ENCODE measurements at places on chromosomes 2 and 18.
A peak's percentile ranks its signal among the peaks of the same experiment; 100 is the strongest.

DNA sequence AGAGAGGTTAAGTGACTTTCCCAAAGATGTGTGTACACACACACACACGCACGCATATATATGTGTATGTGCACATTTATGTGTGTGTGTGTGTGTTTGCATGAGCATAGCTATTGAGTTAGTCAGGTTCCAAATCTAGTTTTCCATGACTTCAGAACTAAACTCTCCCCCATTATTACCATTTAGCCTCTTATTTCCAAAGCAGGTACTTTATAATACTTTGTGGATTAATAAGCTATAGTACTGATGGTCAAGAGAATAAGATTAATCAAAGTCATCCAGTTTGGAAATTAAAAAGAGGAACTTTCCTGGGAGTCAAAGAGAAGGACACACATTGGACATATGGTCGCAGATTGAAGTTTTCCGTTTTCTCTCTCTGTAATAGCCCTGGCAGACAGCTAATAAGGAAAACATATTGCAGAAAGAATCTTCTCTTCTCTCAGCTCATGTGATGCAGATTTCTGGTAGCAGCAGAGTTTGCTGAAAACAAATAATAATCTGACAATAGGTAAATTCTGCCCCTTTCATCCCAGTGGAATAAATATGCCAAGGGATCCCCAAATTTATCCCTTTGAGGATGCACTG lies 410.9 kb upstream of the TCF4 start:
- DNase-seq: no peak

DNA sequence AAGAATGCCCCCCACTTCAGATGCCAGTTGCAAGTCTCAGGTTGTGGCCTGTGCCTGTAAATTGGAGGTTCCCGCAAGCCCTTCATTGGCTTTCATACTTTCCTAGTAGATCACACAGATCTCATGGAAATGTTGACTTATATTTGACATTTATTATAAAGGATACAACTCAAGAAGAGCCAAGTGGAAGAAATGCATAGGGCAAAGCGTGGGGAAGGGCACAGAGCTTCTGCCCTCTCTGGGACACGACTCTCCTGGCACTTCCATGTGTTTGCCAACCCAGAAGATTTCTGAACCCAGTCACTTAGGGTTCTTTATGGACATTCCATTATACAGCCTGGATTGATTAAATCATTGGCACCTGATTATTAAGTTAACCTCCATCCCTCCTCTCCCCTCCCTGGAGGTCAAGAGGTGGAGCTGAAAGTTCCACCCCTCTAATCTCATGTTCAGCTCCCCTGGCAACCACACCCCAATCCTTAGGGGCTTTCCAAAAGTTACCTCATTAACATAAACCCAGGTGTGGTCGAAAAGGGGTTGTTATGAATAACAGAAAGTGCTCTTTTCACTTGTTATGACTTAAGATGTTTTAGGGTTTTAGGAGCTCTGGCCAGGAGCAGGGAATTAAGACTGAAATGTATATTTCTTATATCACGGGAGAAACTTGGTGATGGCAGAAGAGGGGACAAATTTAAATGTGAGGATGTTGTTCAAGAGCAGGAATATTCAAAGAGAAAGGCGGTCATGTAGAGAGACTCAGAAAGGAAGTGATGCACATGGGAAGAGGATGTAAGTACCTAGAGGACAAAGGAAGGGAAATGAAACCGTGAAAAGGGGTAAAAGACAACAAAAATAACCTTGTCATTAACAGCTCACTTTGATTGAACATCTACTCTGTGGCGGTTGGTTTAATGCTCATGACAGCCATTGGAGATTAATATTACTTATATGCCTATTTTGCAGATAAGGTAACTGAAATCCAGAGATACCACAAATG lies 31.8 kb downstream of the SP100 start:
- DNase-seq: no peak

DNA sequence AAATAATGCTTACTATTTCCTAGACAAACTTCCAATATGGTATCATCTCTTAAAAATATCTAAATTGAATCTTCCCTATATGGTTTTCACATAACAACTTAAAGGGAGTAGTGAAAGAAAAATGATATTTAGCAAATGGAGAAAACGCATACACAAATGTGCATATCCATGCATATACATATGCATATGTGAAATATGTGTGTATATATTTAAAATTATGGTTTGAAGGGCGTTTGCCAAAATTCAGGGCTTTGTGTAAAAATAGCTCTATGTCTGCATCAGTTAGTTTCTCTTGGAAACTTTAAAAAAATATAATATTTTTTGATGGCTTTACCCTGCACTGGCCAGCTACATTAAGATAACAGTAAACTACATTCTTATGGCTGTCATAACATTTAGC lies 986.7 kb downstream of the BCL11A start:
- DNase-seq: no peak

- no peak for DNase-seq
Measured at GRCh38 chr2:45176390-45176789, 167.1 kb upstream of the SIX2 start.

- DNase-seq: no peak
Measured at GRCh38 chr2:60517446-60517845, 36.0 kb downstream of the BCL11A start.

- no peak for DNase-seq
Measured at GRCh38 chr2:138079976-138080375, 115.7 kb downstream of the HNMT start.

- no peak for DNase-seq
Measured at GRCh38 chr2:219356834-219357233, 24.3 kb upstream of the RESP18 start.

DNA sequence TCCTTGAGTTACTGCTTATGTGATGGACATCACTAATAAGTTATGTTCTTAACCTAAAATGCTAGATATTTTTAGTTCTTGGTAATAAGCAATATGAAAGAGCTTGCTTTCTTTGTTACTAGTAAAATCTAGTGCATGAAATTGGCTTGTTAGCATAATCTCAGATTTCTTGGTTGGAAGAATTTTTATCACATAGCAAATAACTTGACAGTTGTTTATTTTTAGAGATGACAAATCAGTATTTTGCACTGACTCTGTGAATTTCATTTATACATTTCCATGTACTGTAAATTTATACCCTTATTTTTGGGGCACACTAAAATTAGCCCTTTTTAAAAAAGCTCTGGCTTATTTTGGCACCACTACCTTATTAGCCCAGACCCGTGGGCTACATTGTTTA lies 45.6 kb downstream of the LCLAT1 start:
- DNase-seq: no peak

DNA sequence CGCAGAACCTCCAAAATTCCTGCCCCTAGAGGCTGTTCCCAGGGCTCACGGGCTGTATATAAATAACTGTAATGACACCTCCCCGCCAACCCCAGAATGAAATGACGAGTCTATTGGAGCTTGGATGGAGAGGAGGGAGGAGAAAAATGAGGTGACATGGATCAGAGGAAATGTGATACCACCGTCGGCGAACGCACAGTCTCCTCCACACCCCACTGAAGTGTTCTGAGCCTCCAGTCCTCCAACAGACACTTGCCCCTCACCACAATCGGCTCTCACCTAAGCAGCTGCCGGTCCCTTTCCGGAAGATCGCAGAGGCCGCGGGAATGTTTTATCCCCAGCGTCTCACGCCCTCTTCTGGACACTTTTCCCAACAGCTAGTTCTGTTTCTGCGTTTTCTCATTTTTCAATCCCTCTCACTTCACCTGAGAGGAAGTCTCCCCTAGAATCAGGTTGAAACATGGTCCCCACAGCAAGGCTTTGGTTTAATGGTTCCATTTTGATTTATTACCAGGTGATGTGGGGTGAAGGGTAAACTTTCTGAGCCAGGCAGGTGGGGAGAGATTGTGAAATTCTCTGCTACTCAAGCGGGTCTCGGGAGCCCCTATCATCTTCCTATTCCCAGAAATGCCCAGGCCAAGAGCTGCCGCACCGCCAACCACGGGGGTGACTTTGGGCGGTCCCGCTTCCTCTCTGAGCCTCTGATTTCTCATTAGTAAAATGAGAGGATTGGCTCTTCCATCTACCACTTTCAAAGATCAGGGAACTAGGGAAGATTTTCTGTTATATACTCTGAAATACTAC lies 9.1 kb upstream of the MYO5B start:
- DNase-seq: peak; percentile 64

DNA sequence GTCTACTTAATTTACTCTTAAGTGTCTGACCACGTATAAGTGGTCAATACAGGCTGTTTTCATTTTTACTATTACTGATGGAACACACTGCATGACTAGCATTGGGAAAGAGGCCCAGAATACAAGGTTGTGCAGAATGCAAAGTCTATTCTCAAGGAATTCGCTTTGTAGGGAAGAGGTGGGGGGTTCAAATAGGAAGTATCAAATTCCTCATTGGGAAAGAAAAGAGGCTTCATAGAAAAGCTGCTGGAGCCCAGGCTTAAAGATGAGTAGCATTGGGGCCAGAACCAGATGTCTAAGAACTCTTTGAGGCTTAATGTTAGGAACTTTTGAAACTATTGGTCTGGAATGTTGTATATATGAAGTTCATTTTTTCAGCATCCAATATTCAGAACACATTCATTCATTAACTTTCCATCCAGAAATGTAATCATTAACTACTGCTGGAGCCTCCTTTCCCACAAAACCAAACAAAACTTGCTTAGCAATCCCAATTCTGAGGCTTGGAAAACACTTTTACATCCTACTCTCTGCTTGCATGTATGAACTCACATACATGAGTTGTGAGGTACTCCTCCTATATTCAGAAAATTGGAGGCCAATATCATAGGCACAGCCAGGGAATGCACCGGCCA lies 994 bp upstream of the LRATD1 start:
- peak; percentile 60 for DNase-seq

GRCh38 chr2:105254531-105255210 lies 13.1 kb downstream of the GPR45 start:
- no peak for DNase-seq

- no peak for DNase-seq
Measured at GRCh38 chr2:182446087-182446486, 19.3 kb upstream of the PDE1A start.

GRCh38 chr18:32346671-32347070 lies 124.0 kb downstream of the GAREM1 start:
- DNase-seq: peak; percentile 18

DNA sequence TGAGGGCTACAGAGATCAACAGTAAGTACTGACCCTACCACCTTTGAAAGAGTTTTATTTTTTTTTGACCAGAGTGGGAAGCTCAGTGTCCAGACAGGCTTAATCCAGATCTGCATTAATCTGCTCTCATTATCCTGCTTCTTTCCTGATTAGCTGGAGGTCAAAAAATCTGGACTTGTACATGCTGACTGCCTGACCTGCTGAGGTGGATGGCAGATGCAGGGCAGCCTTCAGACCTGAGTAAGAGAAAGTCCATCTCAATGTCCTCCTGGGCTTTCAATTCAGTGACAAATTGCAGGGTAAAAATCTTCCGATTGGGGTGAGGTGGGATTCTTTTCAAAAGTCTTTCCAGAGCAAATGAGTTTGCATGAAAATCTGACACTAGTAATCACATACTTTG lies 998.8 kb upstream of the PIK3C3 start:
- no peak for DNase-seq

DNA sequence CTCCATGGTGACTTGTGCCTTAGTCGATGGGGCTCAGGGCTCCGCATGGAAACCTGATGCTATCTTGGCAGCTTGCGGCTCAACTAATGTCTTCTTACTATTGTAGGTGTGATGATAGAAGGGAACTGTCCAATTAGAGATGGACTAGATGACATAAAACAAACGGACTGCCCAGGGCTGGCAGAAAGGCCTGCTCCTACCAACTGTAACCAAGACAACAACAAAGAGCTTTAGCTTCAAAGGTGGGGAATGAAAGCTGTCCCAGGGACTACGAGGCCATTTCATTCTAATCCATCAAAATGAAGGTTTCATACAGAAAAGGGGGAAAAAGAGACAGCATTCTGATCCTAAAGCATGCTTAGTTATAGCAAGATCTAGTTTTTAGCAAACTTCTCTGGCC lies 186.9 kb upstream of the ACAA2 start:
- DNase-seq: no peak

DNA sequence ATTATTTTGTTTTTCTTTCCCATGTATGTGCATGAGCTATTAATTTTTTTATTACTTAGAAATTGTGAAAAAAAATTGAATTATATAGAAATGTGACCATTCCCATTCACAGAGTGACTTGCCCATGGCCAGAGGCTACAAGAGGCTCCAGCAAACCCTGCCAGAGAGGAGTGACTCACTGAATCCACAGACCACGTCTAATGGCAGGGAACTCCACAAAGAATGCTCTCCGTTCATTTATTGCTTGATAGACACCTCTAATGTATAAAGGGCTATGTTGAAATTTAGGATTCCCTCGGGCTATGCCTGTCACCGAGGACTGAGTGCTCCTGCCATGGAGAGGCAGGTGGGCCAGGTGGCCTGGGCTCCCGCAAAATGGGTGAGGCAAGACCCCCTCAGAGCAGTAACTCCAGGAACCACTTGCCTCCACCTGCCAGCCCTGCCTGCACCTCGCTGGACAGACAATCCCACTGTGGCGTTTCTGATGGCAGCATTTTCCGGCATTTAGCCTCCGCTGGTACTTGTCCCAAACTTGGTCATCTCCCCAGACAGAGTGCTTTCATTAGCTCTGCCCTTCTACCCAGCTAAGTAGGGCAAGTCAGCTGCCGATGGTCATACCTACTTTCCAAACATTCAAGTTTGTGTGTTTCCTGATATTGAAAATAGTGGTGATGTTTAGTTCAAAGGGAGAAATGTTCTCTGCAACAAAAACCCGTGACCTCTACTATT lies 200.3 kb downstream of the PRKCE start:
- peak; percentile 58 for DNase-seq

- no peak for DNase-seq
Measured at GRCh38 chr18:76984193-76985155, 148.1 kb downstream of the MBP start.

GRCh38 chr2:185813707-185814106 lies 75.1 kb downstream of the FSIP2 start:
- no peak for DNase-seq

GRCh38 chr2:95158891-95159619 lies 593 bp downstream of the ZNF514 start:
- peak; percentile 9 for DNase-seq

DNA sequence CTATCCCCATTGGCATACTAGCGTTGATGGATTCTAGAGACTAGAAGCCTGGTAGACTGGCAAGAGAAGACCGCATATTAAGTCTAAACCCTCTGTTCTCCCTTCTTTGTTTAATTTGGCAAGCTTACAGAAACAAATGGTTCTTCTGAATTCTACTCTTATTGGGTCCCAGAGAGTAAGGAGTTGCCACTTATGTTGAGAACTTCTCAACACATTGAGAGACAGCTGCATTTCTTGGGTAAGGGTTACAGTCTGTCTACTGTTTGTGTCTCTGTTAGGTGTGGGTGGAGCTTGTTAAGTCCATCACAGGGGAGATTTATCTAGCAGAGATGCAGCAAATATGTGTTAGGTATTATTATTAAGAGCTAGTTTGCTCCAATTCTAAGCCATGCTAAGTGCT lies 435.8 kb upstream of the MEIS1 start:
- DNase-seq: no peak

DNA sequence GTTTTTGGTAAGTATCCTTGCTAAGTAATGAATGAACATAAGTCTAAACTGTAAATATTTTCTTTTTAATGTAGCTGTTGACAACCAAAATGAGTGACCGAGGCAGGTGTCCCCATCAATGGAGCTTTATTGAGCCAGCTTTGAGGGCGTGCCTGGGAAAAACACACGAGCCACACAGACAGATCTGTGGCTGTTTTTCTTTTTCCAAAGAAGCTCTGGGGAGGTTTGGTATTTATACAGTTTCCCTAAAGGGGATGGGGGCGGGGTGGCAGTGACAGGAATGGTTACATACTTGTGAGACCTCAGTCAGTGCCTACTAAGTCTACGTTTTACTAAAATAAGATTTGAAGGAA lies 11.2 kb downstream of the DBI start:
- no peak for DNase-seq

GRCh38 chr2:74278176-74278575 lies 65.0 kb downstream of the SLC4A5 start:
- no peak for DNase-seq

GRCh38 chr2:174076040-174076439 lies 110.9 kb upstream of the SP3 start:
- no peak for DNase-seq
